Urinary bladder (tissue), 4 donors: ENCODE measurements at places on chromosomes 7 and 10. TPM values are rescaled to one million over a fixed set of nuclear protein-coding genes. Genes with fewer than 3 reads are reported as not detected.

GRCh38 chr10:119872610-119872859 lies at the start of gene MCMBP:
Gene MCMBP, minus strand, starts transcription at chr10:119872843. Its CDS starts 259 bp downstream, at chr10:119872584.
- DNase-seq, result no peak

The PIK3CG gene
- total RNA-seq, result 12.1 TPM

The BEND7 gene
- 8.8 TPM for total RNA-seq

DNA sequence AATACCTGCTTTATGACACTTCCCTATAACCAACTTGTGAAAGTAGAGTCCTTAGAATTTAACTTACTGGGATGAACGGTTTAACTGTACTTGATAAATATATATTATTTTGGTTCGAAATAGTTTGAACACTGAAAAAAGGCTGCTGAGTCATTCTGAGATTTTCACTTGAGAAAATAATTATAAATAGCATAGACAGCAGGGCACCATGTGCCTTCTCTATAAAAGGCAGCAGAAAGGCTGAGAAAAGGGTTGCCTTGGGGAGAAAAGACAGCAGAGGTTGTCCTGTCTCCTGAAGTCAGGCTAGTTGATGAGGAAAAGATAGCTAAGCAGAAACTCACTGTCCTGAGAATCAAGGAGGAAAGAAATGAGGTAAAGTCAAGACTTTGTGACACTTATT lies 92.4 kb downstream of the CTTNBP2 start:
- DNase-seq, result no peak

DNA sequence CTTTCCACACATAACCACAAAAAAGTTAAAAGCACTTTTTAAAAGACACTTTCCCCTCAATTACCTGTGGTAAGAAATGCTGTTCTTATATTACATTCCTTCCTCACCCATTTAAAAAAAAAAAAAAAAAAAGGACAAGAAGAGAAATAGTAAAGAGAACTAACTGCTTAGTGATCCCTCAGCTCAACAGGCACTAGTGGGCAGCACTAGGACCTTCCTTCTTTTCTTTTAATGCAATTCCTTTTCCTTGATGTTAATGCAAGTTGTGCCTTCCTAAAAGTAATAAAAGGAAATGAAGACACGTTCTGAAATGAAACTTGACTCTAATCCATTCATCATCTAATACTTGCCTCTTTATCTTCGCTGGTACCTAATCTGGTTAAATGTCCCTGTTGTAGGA lies 189.7 kb downstream of the TCF7L2 start:
- DNase-seq, result no peak

The GNAI1 gene
- total RNA-seq, result 81.2 TPM

DNA sequence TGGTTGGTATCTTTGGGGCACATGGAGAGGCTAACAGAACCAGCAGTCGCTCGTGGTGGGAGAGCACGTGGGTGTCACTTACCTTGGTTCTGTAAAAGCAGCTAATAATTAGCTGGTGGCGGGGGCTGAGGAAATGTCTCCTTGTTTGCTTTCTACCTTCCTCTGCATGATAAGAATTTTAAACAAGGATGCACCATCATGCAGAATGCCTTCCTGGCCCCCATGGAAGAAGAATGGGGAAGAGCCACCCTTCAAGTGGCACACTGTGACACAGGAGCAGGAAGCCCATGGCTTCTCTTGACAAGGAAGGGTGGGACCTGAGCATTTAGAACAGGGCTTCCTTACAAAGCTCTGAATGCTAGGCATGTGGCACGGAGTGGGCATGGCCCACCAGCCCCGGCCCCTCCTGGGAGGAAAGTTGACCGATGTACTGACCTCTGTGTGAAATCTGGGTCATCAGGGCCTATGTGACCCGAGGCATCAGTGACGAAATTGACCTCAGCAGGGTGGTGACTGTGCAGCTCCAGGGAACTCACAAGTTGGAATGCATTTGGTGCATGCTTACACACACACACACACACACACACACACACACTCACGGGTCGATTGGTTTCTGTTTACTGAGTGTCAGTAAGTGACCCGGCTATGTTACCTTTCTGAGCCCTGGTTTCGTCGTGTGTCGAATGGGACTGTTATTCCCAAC lies 116.9 kb upstream of the ANLN start:
- DNase-seq, result no peak
